Inflammatory macrophage treated with lipopolysaccharide for 4 hours (primary cell): ENCODE measurements at places on chromosomes 2 and 18.

DNA sequence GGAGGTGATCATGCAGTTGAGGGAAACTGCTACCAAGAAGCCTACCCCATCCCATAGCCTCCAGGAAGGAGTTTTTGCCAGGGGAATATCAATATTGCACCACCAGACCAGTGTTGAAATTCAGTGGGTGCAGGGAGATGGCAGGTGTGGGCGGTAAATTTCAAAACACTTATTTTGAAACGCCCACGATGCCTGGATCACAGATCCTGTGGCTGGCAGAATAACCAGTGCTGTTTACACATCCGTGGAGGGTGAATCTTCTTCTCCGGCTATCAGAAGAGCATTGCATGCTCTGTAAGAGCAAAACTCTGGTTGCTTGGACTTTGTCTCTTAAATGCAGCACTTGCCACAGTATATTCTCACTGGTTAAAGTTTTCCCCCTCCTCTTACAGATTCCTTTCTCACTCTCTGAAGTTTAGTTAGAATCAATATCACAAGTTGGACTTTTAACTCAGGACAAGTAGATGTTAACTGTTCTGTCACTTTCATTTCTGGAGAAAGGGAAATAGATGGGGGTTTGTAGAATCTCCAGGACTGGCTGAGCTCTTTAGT is 70.5 kb upstream of the ZCCHC2 start:
- DNase-seq = peak; percentile 96

GRCh38 chr2:27672723-27673486 is 9.2 kb downstream of the SLC4A1AP start:
- no peak for DNase-seq

DNA sequence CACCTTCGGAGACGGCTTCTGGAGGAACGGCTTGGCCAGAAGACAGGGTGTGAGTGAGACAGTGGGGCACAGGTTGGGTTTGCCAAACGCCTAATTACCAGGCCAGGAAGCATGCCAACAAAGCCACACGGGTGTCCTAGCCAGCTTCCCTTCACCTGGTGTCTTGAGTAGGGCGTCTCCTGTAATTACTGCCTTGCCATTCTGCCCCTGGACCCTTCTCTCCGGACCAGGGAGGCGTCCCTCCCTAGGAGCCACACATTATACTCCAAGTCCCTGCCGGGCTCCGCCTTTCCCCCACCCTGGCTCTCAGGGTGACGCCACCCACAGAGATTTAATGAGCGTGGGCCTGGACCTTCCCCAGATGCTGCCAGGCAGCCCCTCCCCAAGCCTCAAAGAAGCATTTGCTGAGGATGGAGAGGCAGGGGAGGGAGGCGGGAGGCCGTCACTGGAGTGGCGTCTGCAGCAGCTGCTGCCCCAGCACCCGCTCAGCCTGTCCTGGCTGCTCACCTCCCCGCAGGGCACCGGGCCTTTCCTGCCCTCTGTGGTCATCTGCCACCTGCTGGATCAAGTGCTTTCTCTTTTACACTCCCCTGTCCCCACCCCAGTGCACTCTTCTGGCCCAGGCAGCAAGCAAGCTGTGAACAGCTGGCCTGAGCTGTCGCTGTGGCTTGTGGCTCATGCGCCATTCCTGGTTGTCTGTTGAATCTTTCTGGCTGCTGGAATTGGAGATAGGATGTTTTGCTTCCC is 20.7 kb downstream of the FOSL2 start:
- DNase-seq = no peak

GRCh38 chr2:112692918-112693317 is 27.9 kb upstream of the NT5DC4 start:
- DNase-seq = peak; percentile 69

GRCh38 chr2:74384051-74384450 is 3.9 kb upstream of the DCTN1 start:
- DNase-seq = no peak

DNA sequence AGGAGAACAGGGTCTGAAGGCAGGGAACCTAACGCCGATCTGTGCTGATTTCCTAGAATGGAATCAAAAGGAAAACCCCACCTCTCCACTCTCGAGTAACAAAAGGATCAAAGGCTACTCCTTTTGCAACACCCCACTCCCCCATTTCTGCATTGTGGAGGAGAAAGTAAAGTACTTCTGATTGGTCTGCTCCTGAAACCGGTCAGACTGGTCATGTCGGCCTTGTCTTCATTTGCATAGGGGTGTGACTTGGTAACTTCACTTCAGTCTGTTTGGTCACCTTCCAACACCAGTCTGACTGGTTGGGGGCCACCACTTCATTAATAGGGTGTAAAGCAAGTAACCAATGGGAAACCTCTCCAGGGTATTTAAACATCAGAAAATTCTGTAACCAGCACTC is 771.9 kb downstream of the ERBB4 start:
- no peak for DNase-seq

GRCh38 chr18:60122339-60122738 is 222.5 kb downstream of the PMAIP1 start:
- DNase-seq = peak; percentile 3

GRCh38 chr2:200702044-200702443 is 109.7 kb upstream of the BZW1 start:
- no peak for DNase-seq

DNA sequence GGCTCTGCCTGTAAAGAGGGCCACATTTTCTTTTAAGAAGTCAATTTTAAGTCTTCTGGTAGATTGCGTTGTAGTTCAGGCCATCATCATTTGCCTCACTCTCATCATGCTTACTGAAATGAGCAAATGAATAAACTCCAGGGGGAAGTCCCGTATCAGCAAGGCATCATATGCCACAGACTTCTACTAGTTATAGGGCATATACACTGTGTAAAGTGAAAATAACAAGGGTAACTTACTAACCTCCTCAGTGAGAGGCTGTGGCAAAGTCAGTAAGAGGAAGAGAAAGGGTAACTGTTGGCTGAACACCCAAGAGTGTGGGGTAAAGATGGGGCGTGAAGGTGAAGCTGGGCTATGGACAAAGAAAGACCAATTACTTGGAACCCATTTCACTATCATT is 456.2 kb downstream of the SPAG16 start:
- DNase-seq = no peak

GRCh38 chr2:53998834-53999233 is 28.0 kb upstream of the PSME4 start:
- DNase-seq = no peak

GRCh38 chr2:219399716-219400478 is 12.2 kb upstream of the DNPEP start:
- no peak for DNase-seq

DNA sequence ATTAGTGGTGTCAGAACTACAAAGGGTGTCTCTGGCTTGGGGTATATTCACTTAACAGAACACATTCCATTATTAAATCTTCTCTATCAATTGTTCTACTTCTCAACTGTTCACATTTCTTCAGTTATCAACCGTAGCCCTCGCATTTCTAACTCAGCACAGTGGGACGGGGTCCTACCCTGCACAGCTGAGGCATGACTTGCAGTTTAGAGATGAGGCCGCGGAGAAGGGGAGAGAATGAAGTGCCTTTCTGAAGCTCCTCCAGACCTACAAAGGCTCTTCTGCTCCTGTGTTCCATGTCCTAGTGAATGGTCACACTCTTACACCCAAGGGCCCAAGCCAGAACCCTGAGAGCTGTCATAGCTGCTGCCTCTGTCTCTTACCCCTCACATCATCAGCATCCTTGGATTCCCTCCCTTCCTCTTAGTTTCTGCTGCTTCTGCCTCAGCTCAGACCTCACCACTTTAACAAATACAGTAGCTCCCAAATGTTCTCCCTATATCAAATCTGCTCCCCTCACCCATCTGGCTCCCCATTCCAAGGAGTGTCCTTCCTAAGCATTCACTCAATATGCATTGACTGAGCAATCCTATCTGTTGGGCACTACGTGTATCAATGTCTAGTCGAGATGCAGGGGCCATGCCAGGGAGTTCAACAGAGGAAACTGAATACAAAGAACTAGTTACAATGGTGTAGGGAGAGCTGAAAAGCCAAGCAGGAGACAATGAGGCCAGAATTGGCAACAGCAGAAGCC is 34.3 kb upstream of the MRPL19 start:
- DNase-seq = no peak

DNA sequence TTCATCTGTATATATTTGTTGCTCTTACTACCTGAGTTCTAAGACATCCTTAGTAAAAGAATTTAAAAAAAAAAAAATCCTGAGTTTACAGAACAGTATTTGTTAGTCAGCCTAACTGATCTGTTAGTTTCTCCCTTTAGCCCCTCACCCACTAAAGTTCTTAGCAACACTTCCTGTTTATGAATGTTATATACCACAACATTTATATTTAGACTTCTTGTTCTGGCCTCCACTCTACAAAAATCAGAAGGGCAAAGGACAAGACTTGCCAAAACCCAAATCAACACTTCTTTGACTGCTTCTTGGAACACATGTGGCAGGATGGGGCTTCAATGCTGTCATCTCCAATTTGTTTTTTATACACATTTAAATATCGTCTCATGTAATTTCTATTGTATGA is 71.1 kb downstream of the MGAT5 start:
- peak; percentile 28 for DNase-seq

DNA sequence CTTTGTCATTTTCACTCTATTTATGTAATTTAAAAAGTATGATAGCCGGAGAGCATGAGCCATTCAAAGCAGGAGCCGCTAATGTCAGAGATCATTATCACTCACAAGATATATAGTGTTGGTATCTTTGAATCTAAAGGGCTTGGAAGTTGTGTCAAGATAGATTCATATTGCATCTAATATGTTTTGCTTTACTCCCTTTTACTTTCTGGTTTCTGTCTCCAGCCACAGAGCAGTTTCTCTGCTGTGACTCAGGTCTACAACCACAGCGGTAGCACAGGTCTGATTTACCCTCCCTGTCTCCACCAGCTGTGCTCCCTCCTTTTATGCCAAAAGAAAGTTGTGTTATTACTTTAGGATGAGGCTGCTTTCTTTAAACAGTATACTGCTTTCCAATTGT is 424.0 kb downstream of the ARHGAP15 start:
- no peak for DNase-seq

DNA sequence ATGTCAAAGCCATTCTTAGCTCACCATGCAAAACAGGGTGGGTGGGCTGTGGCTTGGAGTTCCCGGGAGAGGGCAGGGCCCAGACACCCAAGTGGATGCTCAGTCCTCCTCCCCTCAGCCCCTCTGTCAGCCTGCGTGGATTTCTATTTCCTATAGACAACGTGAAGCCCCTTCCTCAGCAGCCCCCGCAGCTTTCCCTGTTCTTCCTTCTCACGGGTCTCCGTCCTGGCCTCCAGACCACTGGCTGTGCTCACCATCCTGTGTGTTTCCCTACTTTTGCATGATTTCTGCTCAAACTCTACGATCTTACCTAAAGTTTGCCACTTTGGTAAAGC is 155.0 kb upstream of the PXDN start:
- no peak for DNase-seq

DNA sequence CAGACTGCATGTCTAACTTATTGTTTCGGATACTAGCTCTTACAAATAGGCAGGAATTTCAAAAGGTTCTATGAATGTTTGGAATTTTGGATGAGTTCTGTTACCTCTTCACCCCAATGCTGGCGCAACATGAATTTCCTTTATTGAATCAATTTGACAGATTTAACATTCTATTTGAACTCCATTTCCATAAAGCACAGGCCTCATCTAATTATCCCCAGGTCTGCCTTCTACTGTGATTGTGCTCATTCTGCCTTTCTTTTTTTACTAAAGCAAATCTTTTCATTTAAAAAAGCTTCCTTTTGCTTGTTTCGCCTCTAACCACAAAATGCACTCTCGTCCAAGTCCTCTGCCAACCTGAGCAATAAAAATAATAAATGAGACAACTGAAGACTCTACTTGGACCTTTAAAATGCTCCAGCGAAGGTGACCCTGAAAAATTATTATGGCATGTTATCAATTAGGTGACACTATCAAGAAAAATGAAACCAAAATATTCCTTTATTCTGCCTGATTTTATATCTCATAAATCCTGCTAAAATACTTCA is 922.9 kb upstream of the FSHR start:
- no peak for DNase-seq

- no peak for DNase-seq
These were observed 15.9 kb downstream of the SERPINE2 start for GRCh38 chr2:224023188-224023587.

DNA sequence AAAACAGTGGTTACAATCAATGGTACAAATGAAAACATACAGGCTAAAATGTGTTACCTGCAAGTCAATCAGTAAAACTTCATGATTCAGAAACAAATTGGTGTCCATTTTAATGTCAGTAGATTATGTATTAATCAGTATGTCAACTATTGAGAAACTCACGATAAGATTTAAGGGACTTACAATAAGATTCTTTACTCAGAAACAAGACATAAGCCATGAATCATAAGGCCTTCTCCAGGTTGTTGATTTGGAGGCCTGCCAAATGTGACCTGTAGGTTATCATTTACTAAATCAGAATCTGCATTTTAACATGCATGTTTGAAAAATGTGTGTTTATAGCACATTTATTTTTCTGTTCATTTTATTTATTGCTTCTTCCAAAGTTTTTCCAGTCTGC is 623.1 kb downstream of the CCDC85A start:
- DNase-seq = no peak

GRCh38 chr18:7921938-7922587 is 354.9 kb downstream of the PTPRM start:
- DNase-seq = no peak

GRCh38 chr18:31484461-31484860 is 13.5 kb upstream of the DSG2 start:
- no peak for DNase-seq

DNA sequence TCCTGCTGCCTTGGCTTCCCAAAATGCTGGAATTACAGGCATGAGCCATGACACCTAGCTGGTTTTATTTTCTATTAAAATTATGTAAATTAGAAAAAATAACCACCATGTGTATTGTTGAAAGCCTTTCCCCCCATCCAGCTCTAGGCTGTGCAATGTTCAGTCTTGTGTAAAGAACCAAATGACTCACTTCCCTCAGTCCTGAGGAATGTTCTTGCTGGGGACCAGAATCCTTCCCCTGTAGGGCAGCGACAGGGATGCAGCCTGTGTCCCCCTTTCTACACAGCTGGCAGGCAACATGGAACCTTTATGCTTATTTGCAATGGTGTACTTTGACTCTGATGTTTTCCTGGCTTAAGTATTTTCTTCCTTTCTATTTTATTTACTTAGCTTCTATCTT is 29.4 kb downstream of the AOX1 start:
- peak; percentile 78 for DNase-seq

- no peak for DNase-seq
These were observed 4.7 kb downstream of the ANKZF1 start for GRCh38 chr2:219234331-219234730.

- DNase-seq = no peak
These were observed 3.2 kb downstream of the KLHL14 start for GRCh38 chr18:32769586-32770053.

DNA sequence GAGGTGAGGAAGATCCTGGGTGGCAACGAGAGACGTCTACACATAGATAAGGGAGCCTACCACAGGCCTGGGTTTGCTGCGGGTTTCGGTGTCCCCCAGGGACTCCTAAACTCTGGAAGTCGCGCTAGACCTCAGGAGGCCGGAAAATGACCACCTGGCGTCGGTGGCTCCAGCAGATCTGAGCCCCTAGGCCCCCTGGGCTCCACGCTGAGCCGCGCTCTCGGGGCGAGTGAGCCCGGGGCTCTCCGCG is 987 bp upstream of the DLX1 start:
- no peak for DNase-seq

GRCh38 chr2:17326717-17327116 is 191.5 kb downstream of the RAD51AP2 start:
- no peak for DNase-seq
